ENCODE measurements at places on chromosomes 6 and 20.

DNA sequence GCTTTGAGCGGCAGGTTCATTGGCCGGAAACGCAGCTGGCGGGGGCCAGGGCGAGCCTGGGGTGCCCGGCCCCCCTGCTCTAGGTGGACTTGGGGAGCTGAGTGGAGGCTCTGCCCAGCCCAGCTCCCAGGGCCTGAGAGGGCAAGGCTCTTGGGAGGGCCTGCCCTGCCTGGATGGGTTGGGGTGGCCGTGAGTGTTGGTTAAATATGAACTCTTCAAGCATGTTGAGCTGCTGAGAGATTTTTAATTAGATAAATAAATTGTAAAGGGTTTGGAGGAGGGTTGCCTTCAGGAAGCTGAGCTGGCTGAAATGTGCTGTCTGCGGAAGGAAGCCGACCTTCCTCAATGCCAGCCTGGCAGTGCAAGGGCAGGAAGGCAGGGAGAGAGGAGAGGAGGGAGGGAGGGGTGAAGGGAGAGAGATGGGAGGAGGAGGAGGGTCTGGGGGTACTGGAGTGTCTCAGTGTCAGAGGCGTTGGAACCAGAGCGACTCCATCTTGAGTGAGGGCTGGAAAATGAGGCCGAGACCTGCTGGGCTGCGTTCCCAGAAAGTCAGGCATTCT, 39.4 kb upstream of the PMEPA1 start:
- DNase-seq: no peak

DNA sequence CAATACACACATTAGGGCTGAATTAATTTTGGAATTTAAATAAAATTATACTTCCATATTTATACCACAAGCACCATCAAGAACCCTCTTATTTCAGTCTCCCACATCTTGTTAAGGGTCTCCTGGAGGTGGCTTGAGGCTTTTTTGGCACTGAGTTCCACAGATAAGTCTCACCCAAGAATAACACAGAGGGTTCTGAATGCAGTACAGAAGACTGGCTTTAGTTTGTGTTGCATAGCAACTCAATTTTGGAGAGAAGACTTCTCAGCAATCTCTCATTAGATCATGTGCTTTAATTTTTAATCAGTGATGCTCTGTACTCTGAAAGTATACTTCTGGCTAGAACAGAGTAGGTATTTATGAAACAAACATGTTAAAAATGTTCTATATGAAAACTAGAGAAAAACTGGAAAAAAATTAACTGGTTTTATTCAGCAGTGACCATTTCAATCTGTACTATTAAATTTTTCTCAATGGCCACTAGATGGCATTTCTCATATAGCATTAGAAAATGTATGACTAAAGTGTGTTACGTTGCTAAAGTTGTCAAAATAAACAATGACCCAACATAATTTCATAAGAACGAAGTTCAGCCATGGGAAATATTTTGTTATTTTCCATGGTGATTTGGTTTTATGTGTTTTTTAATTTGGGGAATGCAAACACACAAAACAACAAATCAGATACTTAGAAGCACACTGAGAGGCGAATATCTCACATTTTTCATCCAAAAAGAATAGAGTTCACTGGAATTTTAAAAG, 32.7 kb upstream of the MAP7 start:
- DNase-seq: no peak

DNA sequence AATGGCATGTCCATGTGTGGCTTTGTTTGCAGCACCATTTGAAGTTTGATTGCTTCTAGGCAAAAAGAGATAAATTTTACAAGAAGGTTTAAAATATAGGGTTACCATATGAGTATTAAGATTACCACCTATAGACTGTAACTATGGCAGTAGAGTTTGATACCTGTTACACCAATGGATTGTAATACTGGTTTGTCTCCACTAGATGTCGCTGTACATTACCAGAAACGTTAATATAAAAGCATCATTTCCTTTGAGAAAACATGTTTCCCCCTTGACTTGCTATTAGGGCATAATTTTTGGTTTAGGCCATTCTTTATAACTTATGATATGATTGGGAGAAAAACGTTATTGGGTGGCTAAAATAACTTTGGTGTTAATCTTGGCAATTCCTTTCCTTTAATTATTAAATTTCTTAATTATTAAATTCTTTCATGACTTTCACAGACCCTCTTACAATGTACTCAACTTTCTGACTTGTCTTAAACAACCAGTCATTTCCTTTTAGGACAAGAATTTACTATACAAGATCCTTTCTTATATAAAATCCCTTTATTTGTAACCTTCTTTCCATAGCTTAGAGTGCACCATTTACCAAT, 42.8 kb downstream of the HLA-DPB1 start:
- DNase-seq: no peak

- no peak for DNase-seq
Observed at GRCh38 chr20:17023806-17024205, 203.0 kb upstream of the PCSK2 start.

DNA sequence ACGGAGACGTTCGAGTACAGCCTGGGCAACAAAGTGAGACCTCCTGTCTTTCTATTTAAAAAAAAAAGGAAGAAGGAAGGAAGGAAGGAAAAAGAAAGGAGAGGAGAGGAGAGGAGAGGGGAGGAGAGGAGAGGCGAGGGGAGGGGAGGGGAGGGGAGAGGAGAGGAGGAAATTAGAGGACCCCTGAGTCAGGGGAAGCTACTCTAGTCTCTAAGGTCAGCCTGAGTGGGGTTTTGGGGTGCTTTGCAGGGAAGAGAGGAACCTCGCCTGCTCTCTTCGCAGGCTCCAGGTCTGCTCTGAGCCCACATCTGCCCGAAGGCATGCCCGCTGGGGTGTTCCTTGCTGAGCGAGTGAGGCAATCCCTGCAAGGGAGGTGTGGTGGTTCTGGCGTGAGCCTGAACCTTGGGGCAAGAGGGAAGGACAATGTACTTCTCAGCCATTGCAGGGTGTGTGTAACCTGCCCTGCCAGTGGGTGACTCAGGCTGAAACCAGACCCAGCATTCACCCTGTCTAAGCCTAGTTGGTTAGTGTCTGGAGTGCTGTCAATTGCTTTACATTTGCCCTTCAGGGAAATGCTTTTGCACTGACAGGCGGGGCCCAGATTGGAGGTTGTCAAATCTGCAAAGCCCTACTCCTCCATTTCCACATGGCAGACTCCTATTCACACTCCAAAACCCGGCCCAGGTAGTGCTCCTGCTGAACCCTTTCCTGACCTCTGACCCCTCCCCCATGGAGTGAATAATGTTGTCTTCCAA, 15.3 kb upstream of the MMP9 start:
- no peak for DNase-seq

- DNase-seq: no peak
Observed at GRCh38 chr6:79868098-79868722, 79.1 kb downstream of the ELOVL4 start.

All from stimulated activated CD8-positive, alpha-beta memory T cell treated with anti-CD3 and anti-CD28 coated beads, Interleukin-15, amount 100 ng/mL, for 4 hours (primary cell).